ENCODE measurements at places on chromosomes 5 and 9.

GRCh38 chr9:99105152-99106043, 485 bp downstream of the TGFBR1 start:
- peak; percentile 42 for DNase-seq

DNA sequence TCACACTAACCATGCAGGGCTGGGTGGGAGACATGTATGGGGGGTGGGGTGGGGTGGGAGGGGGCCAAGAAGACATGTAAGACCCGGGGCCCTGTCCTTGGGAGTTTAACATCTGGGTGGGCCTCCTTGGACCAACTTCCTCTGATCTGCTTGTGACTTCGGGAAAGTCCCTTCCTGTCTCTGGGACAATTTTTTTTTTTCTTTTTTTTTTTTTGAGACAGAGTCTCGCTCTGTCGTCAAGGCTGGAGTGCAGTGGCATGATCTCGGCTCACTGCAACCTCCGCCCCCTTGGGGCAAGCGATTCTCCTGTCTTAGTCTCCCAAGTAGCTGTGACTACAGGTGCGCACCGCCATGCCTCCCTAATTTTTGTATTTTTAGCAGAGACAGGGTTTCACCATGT, 23.8 kb upstream of the IER5L start:
- DNase-seq = no peak

DNA sequence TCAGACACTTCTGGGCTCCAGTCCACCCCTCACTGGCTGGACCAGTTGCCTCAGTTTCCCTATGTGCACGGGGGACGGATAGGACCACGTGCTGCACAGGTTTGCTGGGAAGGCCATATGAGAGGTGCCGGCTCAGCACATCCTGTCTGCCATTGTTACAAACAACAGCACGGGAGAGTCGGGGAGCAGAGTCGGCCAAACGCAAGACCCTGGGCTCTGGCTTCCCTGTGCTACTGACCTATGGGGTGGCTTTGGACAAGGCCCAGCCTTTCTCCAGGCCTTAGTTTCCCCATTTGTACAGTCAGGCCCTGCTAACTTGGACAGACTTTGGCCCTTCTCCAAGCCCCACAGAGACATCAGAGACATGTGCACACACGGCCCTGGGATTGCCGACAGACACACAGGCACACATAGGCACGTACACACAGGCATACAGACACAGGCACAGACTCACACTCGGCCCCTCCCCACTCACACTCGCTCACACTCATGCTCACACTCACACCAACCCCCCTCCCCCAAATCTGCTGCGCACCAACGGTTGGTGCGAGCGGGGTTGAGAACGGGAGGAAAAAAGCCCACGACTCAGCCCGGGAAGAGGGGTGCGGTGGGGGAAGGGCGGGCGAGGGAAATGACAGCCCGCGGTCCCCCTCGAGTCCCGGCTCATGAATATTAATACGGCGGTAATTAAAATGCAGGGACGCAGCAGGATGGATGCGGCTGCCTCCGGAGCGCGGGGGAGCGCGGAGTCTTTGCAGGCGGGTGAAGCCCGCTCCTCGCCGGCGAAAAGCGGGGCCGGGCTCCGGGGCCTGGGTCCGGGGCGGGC, 133.0 kb downstream of the C9orf50 start:
- DNase-seq = peak; percentile 62

- no peak for DNase-seq
These were observed 227.7 kb downstream of the SMARCA2 start for GRCh38 chr9:2242831-2243330.

DNA sequence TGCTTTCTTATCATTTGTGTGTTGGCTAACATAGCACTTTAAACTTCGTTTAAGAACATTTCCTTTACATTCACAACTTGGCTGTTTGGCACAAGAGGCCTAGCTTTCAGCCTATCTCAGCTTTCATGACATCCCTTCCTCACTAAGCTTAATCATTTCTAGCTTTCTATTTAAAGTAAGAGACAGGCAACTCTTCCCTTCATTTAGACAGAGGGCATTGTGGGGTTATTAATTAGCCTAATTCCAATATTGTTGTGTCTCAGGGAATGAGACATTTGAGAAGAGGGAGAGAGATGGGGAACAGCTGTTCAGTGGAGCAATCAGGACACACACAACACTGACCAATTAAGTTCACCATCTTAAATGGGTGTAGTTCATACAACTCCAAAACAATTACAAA, 51.0 kb upstream of the OR2K2 start:
- DNase-seq = no peak

- no peak for DNase-seq
These were observed 7.4 kb upstream of the ADGRD2 start for GRCh38 chr9:124442826-124443225.

GRCh38 chr9:104094534-104095015, 466 bp downstream of the SMC2 start:
- DNase-seq = no peak

GRCh38 chr9:92534674-92535073, 1.1 kb downstream of the ECM2 start:
- DNase-seq = no peak

- peak; percentile 60 for DNase-seq
These were observed 17.7 kb downstream of the RALGDS start for GRCh38 chr9:133103183-133103986.

- peak; percentile 16 for DNase-seq
These were observed 332.3 kb downstream of the CWC27 start for GRCh38 chr5:65100911-65101631.

DNA sequence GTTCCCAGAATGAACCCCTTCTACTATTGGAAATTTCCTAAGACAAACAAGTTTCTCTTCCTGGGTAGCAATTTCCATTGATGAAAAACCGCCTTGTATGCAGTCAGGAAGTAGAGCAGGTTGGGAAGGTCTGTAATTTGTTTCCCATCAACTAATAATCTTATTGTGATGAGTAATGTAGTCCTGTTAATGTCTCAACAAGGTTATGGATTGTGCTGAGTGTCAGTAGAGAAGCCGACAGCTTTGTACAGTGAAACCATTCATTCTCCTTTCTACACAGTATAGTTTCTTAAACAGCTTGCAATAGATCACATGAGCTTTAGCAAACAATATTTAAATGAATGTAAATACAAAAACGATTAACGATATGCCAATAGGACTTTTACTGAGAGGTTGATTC, 355.4 kb upstream of the WWC1 start:
- DNase-seq = no peak

GRCh38 chr5:120538149-120538548, 74.0 kb downstream of the PRR16 start:
- DNase-seq = no peak

DNA sequence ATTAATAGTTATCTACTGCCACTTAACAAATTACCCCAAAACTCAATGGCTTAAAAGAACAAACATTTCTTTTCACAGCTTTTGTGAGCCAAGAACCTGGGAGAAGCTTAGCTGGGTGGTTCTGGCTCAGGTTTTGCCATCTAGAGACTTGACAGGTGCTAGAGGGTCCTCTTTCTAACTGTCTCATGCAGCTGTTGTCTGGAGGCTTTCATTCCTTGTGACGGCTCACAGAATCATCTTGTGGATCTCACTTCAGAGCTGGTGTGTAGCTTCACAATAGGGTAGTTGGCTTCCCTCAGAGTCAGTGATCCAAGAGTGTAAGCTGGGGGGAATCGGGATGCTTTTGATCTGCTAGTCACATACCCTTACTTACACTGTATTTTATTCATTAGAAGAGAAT, 81.2 kb upstream of the APC start:
- no peak for DNase-seq

DNA sequence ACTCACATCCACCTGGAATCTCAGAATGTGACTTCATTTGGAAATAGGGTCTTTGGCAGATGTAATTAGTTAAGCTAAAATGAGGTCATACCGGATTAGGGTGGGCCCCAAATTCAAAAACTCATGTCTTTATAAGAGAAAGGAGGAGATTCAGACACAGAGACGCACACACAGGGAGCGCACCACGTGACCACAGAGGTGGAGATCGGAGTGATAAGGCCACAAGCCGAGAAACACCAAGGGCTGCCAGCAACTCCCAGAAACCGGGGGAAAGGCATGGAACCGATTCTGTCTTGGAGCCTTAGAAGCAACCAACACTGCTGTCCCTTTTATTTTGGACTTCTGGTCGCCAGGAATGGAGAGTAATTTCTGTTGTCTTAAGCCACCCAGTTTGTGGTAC, 31.8 kb upstream of the LMX1B start:
- no peak for DNase-seq

DNA sequence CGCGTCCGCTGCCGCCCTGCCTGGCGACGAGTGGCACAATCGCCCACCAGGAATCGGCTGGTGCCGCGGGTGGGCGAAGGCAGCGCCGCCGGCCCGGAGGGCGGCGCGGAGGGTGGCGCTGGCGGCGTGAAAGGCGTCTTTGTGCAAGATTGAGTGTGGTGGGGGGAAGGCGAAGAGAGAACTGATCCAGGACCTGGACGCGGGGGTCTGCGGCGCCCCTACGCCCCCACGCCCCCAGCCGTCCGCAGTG, 4.6 kb upstream of the RGMB start:
- DNase-seq = no peak

DNA sequence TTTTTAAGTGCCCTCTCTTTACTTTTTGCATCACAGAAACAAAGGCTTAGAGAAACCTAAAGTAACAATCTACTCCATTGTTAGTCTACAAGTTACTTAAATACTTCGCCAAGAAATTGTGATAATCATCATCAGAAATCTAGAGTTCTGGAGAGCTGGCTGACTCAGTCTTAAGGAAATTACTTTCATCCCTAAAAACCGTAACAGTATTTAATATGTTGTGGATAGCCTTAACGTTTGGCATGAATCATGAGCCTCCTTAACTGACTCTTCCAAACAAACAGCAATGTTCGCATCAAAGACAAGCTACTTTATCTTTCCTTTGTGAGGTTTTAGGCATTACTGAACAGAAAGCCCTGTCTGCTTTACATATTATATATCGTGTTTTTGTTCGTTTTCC, 128.7 kb downstream of the NIPBL start:
- DNase-seq = no peak

GRCh38 chr5:115477581-115477980, 67.0 kb downstream of the FEM1C start:
- DNase-seq = no peak

DNA sequence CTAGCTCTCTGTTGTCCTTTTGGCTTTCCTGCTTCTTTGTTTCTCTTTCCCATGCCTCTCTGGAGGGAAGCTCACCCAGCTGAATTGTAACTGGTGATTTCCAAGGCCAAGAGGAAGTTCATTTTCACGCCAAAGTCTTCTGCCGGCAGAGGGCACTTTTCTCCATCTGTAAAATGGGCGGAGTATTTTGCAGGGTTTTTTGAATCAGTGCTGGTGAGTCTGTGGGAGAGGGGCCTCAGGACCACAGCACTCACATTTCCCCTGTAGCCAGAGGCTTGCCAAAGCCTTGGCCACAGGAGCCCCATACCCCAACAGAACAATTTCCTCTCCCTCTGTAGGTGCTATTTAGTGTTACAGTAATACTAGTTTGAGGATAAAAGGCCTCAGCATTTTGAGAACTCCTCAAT, 42.3 kb upstream of the MATR3 start:
- peak; percentile 37 for DNase-seq

- no peak for DNase-seq
These were observed 166.3 kb downstream of the MPDZ start for GRCh38 chr9:13113216-13113615.

DNA sequence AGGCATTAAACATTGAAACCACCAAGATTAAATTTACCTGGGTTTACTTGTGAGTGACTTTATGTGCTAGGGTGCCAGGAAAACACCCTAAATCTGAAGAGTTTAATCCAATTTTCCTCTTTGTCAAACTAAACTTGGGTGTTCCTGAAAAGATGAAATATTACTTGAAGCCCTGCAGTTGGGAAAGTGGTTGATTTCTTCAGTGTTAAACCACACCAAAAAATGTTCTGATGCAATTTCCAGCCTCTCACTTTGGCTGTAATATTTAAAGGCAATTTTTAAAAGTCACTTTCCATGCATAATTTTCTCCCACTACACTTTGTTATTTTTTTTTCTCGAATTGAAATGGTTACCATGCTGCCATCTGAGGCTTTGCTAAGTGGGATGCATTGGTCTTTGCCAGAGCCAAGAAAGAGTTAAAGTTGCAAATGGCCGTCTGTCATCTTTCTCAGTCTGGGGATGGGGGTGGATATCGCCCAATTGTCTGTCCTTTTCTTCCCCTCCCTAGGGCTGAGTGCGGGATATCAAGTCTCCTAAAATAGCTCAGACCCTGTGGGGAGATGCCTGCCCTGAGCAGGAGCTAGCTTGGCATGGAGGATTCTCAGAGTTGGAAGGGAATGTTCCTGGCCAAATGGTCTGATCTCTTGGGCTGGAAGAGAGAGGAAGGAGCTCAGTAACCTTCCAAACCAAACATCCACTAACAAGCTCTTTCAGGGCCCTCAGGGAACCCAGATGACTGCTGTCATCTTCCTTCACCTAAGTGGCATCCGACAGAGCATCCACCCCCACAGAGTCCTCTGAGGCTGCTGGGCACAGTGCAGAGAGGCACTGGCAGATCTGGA, 13.6 kb upstream of the SHB start:
- DNase-seq = no peak

- DNase-seq = no peak
These were observed 147.9 kb downstream of the DMRT2 start for GRCh38 chr9:1198085-1198484.

DNA sequence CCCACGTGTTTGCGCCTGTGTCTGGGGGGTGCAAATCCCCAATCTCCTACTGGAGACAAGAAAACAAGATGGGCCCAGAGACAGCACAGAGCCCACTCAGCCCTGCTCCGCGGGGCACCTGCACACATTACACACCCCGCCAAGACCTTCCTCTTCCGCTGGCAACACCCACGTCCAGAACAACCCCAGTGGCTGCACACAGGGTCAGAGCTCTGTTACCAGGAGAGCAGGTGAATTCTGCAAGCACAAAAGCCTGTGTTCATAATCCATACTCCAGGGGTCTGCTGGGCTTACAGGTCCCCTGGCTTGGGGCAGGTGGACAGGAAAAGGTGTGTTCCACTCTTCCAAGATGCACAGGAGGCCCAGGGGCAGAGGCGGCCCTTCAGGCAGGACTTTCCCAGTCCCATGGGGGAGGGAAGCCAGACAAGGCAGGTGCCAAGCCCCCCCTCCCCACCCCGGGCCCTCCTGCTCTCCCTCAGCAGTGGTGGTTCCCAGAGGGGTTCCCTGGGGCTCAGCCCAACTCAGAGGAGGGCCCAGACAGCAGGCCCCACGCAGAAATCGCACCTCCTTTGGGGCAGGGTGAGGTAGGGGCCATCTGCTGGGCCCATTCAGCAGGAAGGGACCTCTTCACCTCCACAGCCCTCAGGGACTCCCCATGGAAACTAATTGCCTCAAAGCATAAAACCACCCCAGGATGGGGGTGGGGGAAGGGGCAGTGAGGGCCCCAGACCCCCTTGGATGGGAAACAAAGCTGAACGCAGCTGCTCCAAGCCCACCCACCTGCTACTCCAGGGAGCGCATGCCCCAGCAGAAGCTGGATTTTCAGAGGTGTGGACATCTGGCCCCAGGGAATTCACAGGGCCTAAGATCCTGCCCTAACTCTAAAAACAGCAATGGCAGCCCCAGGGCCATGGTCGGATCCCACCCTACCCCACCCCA, 105.3 kb downstream of the VAV2 start:
- no peak for DNase-seq

- no peak for DNase-seq
These were observed 49.6 kb upstream of the SMIM32 start for GRCh38 chr5:136242611-136243010.
